ENCODE measurements at places on chromosomes 5 and 9. TPM values are rescaled to one million over a fixed set of nuclear protein-coding genes. Genes with fewer than 3 reads are reported as not detected.

STKLD1 gene
- 4.4 TPM for polyA plus RNA-seq

OCLN gene
- polyA plus RNA-seq: 49.7 TPM

PDLIM4 gene
- polyA plus RNA-seq: 11.1 TPM

EFNA5 gene
- polyA plus RNA-seq: 29.1 TPM

TMEM174 gene
- 20.1 TPM for polyA plus RNA-seq

CERCAM gene
- 34.9 TPM for polyA plus RNA-seq

RNF38 gene
- polyA plus RNA-seq: 56.3 TPM

CMBL gene
- 39.6 TPM for polyA plus RNA-seq

PCDHGA4 gene
- 2.6 TPM for polyA plus RNA-seq

ZBTB26 gene
- polyA plus RNA-seq: 24.5 TPM

MSX2 gene
- polyA plus RNA-seq: 1.0 TPM

PCDHGA7 gene
- polyA plus RNA-seq: 2.2 TPM

PHYKPL gene
- 118 TPM for polyA plus RNA-seq

ECSCR gene
- 21.9 TPM for polyA plus RNA-seq

MEIKIN gene
- polyA plus RNA-seq: not detected

LRRC70 gene
- 7.3 TPM for polyA plus RNA-seq

PTPRD gene
- polyA plus RNA-seq: 145 TPM

CDK5RAP2 gene
- 75.8 TPM for polyA plus RNA-seq

SOX30 gene
- 0.50 TPM for polyA plus RNA-seq

TRMO gene
- polyA plus RNA-seq: 24.0 TPM

All from left kidney (tissue), 8 donors.